Activated CD4-positive, alpha-beta T cell treated with anti-CD3 and anti-CD28 coated beads, Interleukin-2, amount 50 U/mL, for 24 hours (primary cell): ENCODE measurements at places on chromosomes 4 and X.

GRCh38 chr4:122658818-122659295, 38.0 kb upstream of the IL21 start:
- DNase-seq = no peak

GRCh38 chr4:73257651-73258435, 755 bp downstream of the ANKRD17 start:
- no peak for DNase-seq

- no peak for DNase-seq
These were observed 21.2 kb upstream of the ANTXR2 start for GRCh38 chr4:80094191-80094590.

DNA sequence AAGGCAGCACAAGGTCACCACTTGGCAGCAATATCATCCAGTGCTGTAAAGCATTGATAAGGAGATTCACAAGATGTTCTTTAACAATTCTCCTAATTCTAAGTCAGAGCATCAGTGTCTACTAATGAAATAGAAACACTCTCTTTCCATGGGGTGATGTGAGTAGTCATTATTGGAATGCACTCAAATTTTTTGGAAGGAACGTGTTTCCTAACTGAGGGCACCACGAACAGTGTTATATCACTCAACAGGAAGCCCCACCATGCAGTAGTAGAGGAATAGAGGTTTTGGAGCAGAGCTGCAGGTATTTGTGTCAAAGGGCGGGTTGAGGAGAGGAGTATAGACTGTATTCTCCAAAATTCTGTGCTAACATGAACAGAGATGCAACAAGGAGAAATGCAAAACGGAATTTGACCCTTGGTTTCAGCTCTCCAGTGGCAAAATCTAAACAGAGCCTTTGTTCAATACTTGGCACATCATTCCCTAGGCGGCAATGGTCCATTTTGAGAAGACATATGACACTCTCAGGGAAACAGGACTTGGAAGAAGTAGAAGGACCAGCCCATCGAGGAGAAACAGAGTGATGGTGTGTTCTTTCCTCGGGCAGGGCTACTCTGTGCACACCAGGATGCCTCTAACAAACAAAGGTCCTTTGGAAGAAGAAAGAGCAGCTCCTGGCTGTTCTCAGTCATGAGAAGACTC, 98.9 kb downstream of the CPEB2 start:
- no peak for DNase-seq

GRCh38 chr4:60923075-60923474, 277.1 kb upstream of the ADGRL3 start:
- DNase-seq = no peak

GRCh38 chr4:52588097-52588496, 71.0 kb downstream of the USP46 start:
- DNase-seq = no peak

DNA sequence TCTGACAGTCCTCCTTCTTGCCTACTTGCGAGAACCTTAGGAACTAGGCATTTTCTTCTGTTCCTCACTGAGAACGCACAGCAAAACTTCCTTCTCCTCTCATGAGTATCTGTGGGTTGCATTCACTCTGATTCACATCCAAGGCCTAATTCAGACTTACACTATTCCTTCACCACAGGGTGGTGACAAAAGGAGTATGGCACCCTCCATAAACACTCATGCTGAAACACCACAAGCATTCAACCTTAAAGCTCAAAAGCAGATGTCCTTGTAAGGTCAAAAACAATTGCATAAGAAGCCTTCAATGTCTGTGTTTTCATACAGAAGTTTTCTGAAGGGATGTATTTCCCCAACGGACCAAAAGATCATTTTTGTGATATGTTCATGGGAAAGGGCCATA, 147.3 kb downstream of the CORIN start:
- DNase-seq = no peak

DNA sequence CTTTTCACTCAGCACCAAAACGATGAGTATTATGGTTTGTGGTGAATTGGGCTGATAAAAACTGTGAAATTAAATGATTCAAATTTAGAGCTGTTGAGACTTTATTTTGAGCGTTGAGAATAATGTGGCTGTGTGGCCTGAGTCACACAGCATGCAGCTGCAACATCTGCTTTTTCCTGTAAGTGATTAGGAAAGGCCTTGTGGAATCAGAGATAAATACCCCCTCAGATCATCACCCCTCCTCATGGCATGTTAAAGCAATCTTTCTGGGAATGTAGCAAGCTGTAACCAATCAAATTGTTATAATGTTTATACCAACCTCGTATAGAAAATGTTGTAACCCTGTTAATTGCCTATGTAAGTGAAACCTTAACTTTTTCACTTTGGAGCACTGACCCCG, 90.0 kb upstream of the GRPR start:
- DNase-seq = no peak

- no peak for DNase-seq
These were observed 102.3 kb upstream of the MAB21L2 start for GRCh38 chr4:150479657-150480056.

- DNase-seq = no peak
These were observed 710.0 kb downstream of the IL1RAPL1 start for GRCh38 chrX:29297171-29297800.

DNA sequence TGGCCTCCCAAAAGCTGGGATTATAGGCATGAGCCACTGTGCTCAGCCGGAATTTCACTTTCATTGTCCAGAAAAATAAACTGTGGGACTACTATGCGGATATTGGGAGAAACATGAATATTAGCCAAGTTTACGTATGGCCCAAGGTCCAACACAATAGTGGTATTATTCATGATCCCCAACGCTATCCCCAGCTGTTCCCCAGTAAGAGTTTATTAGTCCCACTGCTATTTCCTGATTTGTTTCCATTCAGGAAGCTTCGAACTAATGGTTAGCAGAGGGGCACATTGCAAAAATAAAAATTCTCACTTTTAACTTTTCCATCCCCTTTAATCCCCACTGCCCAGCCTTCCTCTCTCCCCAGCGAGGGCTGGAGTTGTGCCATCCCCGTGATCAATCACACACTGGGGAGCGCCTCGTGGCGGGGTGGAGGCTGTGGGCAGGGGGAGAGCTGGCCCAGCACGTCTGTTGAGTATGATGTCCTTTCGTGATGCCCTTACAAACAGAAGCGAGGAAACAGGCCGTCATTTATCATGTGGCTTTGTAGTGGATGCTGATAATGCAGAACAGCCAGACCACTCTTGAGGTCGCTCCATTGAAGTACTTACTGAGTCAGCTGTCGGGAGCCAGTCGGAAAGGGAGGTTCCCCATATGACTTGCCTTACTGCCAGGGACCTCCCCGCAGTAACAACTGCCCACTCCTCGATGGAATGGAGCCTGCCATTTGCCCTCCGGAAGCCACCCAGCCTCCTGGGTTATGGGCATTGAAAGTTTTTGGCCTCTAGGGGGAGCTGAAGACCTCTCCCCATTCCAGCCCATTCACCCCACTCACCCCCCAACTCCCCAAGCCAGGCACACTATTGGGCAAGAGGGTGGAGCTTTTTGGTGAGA, 117.0 kb downstream of the KDR start:
- no peak for DNase-seq

DNA sequence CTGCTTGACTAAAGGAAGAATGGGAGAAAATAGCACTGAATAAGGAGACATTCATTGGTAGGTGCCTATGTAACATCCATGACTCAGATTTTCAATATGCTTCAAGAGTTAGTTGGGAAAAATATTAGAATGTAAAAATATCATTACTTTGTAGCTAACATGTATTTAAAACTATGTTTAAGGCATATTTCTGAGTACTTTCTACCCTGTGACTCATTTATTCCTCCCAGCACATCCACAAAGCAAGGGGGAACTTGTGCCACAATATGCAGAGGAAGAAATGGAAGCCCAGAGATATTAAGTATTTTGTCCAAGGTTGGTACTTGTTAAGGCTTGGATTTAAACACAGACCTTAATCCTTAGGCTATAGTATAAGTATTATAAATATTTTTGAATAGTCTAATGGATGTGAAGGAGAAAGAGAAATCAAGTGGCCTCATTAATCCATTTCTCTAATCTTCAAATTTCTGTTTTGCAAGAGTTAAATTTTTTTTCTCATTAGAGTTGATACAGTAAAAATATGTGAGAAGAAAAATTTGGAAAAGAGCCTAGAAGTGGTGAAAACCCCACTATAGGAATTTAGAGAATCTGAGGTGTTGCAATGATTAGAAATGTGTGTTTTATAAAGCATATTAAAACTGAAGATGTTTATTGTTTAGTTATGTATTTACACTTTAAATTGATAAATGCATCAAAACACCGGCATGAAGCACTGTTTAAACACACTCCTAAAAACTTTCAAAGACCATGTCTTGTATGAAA, 149.3 kb upstream of the GYPA start:
- no peak for DNase-seq

GRCh38 chr4:15344041-15344440, 83.8 kb upstream of the C1QTNF7 start:
- no peak for DNase-seq

- no peak for DNase-seq
These were observed 2284.8 kb downstream of the ARAP2 start for GRCh38 chr4:33959519-33959918.

DNA sequence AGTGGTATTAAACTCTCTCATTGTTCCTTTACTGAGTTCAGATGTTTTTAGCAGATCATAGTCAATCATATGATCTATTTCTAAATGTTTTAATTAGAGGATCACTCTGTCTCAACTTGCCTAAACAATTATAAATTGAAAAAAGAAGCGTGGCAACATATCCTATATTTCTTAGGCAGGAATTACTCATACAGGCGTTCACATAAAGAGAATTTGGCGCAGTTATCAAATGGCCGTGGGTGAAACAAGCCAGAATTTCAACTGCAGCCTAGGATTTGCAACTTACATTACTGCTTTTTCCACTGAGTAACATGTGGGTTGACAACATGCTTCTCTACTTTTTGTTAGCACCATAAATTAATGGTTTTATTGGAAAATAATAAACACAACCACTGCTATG, 141.3 kb downstream of the CPE start:
- DNase-seq = no peak

- no peak for DNase-seq
These were observed 28.4 kb downstream of the BOD1L1 start for GRCh38 chr4:13599159-13599558.

- no peak for DNase-seq
These were observed 8.5 kb downstream of the NUDT11 start for GRCh38 chrX:51487960-51488267.

GRCh38 chr4:31021008-31021407, 300.8 kb downstream of the PCDH7 start:
- no peak for DNase-seq

DNA sequence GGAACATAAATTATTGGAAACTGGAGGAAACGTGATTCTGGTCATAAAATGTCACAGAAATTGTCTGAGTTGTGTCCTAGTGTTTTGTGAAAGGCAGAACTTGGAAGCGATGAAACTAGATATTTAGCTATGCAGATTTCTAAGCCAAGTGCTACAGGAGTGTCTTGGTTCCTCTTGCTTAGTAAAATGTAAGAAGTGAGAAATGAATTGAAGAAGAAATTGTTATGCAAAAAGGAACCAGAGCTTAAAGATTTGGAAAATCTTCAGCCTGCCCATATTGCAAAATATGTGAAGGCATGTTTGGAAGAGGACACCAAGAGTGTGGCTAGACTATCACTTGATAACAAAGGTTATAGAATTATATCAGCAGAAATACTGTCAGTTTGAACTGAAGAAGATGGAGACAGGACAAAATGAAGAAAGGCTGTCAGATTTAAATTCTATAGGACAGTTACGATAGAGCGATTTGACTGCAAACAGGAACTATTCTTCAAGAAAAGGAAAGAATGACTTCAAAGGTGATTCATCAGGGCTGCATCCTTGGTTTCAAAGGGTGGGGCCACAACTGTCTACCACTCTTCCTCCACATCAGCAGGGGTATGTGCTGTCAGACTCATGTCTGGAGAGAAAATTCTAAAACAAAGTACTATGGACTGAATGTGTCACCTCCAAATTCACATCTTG, 9.4 kb upstream of the CDS1 start:
- no peak for DNase-seq

DNA sequence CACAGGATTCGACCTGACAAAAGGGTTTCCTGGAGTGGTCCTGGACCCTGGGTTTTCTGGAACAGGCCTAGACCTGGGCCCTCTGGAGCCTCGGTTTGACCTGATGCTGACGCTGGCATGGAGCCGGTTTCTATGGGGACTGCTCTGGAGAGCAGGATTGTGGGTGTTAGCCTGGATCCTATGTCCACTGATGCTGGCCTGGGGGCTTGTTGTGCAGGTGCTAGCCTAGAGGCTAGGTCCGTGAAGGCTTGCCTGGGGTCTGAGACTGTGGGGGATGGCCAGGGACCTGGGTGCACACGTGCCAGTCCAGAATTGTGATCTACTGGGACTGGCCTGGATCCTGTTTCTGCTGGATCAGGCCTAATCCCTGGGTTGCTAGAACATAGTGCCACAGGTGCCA, 173.1 kb downstream of the TMEM47 start:
- no peak for DNase-seq

- DNase-seq = no peak
These were observed 214.8 kb downstream of the SPATA18 start for GRCh38 chr4:52265781-52266525.

DNA sequence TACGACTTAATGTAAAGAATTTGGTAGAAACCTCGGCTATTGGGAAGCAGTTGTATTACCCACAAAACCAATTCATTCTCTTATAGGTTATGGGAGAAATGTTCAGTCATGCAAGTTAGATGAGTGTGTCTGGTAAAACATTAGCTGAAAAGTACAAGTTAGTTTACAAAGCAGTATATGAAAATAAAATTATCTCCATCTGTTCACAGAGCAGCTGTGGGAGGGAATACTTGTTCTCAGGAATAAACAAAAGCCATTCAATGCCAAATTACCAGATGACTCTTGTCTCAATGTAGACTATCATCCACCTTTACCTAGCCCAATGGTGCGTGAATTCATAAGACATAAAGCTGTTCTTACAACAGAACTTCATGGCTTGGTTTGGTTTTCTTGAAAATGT, 28.6 kb downstream of the STAP1 start:
- no peak for DNase-seq

DNA sequence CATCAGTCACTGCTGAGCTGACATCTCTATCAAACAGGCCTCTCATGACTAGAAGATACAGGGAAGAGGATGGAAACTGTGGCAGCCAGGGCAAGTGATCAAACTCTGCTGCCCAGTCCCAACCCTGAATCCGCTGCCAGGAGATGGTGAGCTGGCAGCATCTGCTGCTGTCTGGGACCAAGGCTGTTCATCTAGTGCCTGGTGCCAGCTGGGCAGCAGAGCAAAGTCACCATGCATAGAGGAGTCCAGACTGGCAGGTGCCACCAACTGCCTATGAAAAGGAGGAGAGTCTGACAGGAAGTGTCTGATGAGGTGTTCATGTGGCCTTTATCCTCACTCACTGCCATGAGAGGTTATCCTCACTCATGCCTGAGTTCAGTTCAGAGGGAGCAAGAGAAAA, 518.9 kb downstream of the MID1IP1 start:
- no peak for DNase-seq
